ENCODE measurements at places on chromosomes 6 and 20.

DNA sequence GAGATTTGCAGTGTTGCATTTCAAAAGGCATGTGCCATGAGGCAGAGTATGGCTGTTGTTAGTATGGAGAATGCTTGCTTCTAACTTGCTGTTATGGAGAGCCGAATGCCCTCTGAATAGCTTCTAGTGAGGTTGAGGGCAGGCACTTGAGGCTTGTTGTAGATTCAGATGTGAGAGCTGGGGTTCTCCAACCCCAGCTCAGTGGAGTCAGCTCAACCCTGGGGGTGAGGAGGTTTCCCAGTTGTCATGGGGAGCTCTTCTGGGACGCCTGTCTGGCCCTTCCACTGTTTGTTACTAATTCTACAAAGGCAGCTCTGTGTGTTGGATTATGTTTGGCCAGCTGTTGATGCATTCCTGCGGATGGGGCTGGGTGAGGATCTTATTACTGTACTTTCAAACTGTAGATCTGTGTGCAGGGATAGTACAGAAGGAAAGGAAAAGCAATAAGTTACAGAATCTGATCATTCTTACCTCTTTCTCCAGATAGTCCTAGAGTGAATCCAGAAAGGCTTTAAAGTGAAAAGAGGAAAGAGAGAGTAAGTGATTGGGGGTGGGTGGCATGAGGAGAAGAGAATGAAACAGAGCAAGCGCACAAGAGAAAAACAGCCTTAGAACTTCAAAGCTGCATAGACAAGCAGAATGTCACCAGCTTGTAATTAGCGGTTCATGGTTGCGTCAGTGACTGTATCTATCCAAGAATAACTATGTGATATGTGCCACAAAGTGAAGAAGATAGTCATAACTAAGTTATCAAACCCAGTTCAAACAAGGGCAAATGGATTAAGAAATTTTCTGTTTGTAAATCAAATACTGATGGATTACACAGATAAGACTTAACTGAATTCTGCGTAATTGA is 148.7 kb downstream of the PRL start:
- no peak for DNase-seq

- no peak for DNase-seq
Observed at GRCh38 chr20:22403022-22403631, 181.2 kb downstream of the FOXA2 start.

GRCh38 chr6:127198549-127198948 is 68.1 kb upstream of the RNF146 start:
- DNase-seq = no peak

- no peak for DNase-seq
Observed at GRCh38 chr6:54019860-54020259, 91.4 kb upstream of the MLIP start.

DNA sequence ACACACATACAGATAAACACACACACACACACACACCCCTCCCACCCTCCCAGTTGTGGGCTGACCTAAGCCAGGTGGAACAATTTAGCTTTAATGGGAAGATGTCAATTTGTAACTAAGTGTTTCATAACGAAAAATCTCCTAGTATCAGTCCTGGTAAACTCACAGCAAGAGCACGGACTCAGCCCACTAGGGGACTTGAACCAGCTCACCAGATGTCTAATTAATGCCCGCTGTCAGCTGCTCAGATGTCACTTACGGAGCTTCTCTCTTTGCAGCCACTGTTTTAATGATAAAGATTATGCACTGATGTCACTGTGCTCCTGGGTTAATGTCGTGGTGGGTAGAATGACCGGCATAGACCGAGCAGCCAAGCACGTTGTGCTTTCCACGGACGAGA is 116.6 kb upstream of the INSM1 start:
- DNase-seq = no peak

- no peak for DNase-seq
Observed at GRCh38 chr6:151537556-151537955, 43.7 kb downstream of the CCDC170 start.

GRCh38 chr20:22584922-22585785 is 782 bp upstream of the FOXA2 start:
- DNase-seq = no peak

DNA sequence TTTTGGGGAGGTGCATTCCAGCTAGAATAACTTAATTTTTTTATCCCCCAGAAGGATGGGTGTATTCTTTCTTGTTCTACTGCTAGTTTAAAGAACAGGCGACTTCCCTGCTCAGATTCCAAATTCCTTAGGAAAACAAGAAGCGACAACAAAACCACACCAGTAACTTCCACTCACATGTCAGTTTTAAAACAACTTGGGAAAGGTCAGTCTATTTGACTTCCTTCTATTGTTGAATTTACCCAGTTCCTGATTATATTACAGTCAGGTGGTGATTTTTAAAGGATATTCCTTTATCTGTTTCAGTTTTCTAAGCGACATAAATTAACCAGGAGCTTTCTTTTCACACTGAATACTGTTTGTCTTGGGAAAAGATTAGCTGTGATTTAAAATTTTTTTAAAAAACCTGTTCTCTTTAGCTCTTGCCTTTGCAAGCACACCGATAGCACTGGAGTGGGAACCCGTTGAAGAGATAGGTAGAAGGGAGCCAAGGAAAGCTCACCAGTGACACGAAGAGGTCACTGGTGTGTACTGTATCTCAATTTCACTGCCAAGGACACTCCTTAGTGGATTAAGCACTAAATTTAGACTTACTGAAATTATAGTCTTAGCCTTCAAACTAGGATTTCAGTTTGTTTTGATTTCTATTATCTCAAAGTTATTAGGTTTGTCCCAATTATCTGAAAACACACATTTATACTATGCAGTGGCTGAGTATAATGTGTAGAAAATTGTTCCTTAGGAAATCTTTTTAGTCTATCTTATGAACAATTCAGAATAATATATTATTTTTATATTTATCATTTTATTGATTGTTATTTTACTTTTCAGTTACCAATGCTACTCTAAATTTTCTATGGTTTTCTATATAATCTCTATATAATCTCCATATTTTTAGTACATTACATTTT is 22.3 kb downstream of the MARCKS start:
- DNase-seq = no peak

GRCh38 chr6:168216751-168217191 is 102.8 kb downstream of the DACT2 start:
- DNase-seq = no peak

All from T-helper 17 cell (primary cell).